Right forelimb (tissue), 1 donor: ENCODE measurements at places on chromosomes 1 and 21.
A peak's percentile ranks its signal among the peaks of the same experiment; 100 is the strongest.

DNA sequence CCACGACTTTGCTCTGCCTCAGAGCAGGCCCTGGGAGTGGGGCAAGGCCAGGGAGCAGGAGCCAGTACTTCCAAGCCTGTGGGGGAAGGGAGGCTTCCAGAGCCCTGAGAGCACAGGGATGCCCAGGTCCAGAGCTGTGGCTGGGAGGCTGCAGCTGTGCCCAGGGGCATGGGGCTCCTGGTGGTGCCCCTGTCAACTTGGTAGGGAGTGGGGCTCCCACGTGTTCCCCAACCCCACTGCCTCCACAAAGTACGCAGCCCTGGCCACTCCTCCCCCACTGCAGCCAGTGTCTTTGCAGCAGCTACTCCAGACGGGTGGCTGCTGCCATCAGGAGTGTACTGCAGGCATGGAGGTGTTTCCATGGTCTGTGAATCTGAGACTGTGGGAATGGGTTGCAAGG lies 294.1 kb upstream of the SNX7 start:
- no peak for DNase-seq

GRCh38 chr1:234538930-234539649 lies 60.1 kb upstream of the TARBP1 start:
- DNase-seq = peak; percentile 46

DNA sequence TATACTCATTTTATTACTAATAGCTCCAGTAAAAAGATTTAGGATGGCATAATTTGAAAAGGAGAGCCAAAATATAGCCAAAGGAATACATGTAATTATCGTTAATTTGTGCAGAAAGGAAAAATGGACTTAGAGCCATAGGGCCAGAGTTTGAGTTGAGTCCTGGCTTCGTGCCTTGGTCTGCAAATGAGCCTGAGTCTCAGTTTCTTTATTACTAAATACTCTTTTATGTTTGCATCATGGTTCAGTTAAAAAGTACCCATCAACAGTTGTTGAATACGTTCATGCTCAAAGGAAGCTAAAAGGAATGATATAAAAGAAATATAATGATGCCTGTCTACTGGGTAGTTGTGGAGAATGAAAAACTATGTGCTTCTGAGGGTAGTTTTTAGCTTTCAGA lies 155.7 kb upstream of the FAM78B start:
- DNase-seq = no peak

GRCh38 chr1:161998811-161999210 lies 24.9 kb downstream of the OLFML2B start:
- no peak for DNase-seq

DNA sequence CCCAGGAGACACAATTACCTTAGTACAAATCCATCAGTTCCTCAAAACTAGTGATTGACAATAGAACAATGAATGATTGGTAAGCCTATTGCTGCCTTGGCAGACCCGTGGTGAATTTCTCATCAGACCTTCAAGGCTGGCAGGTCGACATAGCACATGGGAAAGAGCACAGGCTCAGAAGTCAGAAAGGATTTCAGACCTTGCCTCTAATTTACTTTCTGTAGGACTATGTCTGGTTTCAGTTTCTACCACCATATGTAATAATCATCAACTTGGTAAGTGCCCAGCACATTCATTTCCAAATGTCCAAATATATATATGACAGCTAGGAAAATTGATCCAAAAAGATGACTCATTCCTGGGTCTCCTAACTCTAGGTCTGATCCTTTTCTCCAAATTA lies 62.5 kb upstream of the GRHL3 start:
- no peak for DNase-seq

DNA sequence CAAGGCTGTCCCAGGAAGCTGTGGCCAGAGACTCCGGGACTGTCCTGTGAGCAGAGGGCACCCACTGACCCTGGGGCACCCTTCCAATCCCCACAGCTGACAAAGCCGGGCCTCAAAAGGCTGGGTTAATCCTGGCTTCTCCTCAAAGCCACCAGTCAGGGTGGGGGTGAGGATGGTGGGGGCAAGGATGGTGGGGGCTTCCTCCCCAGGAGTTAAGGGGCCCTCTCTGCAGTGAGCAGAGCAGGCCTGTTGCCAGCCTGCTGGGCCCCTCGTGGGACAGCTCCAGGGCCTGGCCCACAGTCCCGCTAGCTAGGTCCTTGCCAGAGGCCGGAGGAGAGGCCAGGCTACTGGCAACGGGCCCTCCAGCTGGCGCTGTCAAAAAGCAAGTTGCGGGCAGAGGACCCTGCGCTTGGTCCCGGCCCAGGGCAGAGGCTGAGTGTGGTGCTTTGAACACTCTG lies 37.9 kb upstream of the CCDC27 start:
- DNase-seq = peak; percentile 64

DNA sequence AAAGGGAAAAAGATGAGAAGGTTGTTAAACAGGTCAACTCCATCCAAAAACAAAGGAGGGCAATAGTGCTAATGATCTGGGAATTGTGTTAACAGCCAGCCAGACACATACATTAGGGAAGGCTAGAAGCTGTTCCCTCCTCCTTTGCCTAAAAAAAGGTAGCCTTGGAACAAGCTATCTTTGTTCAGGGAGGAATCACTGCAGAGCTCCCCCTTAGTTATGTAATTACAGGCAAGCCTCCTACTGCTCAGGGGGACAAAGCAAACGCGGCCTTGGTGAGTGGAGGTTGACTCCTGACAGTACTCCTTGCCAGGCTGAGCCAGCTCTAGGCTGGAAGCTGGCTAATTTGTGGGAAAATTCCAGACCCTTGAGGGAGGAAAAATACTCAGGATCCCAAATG lies 97.6 kb downstream of the VAV3 start:
- no peak for DNase-seq

GRCh38 chr1:198082576-198082975 lies 74.2 kb upstream of the NEK7 start:
- DNase-seq = no peak

DNA sequence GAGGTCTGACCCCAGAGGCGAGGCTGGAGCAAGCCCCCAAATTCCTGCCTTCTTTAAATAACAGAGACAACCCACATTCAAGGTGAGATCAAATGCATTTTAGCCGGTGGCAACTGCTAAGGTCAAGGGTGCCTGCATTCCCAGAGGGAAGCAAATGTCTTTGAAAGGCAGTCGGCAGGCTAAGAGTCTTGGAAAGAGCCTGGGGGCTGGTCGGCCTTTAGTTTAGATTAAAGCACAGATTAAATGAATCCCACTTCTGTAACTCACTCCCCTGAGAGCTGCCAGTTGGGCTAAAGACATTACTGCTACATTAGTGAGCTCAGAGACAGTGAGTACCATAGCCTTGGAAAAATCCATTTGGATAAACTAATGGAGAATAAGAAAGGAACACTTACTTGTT lies 59.2 kb downstream of the HTR6 start:
- DNase-seq = no peak

DNA sequence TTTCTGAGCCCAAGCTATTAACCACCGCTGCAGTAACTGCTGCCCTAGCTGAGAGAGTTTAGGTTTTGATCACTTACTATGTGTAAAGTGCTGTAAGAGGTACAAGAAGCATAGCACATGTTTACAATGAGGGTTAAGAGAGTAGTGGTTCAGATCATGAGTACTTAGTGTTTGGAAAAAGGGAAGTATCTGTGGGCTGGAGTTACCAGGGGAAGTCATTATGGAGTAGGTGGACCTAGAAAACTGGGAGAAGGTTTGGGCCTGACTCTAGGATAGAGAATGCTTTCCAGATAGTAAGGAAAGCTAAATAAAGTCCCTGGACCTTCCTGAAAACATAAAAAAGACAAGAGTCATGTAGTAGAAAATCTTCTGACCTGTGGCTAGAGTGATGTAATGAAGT lies 149.6 kb upstream of the PLXNA2 start:
- no peak for DNase-seq

- DNase-seq = no peak
Observed at GRCh38 chr1:92473781-92474495, 12.8 kb downstream of the GFI1 start.

DNA sequence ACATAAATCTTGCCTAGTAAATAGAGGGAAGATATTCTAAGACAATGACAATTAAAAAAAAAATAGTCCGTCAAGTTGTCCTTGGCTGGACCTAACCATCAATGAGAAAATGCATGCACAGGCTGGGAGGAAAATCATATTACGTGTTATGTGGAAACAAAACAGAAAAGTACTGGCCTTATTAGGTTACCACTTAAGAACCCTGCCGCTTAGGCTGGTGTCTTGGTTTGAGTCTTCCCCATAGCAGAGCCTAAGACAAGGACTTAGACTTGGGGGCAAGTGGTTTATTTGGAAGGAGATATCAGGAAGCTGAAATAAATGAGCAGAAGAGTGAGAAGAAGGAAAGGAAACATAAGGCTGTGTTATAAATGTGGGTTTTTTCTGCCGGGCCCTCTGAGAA lies 186.4 kb downstream of the MRPL39 start:
- no peak for DNase-seq

GRCh38 chr1:218079347-218079746 lies 205.7 kb upstream of the RRP15 start:
- no peak for DNase-seq

- DNase-seq = no peak
Observed at GRCh38 chr1:7117399-7118281, 332.4 kb downstream of the CAMTA1 start.

DNA sequence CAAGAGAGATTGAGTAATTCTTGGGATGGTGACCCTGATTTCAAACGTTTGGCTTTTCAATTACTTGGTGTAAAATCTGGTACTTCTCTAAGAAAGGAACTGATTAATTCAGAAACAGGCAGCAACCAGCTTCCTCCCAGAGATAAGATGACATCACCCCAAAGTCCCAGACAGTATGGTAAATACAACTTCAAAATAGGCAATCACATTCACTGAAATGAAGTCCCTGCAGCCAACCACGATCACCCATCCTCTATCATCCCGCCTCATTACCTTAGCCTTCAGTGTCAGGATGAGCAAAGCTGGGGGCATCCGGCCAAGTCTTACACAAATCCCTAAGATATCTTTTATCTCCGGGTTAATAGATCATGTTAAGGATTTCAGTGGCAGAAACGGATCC lies 26.4 kb upstream of the RUNX1 start:
- DNase-seq = no peak

DNA sequence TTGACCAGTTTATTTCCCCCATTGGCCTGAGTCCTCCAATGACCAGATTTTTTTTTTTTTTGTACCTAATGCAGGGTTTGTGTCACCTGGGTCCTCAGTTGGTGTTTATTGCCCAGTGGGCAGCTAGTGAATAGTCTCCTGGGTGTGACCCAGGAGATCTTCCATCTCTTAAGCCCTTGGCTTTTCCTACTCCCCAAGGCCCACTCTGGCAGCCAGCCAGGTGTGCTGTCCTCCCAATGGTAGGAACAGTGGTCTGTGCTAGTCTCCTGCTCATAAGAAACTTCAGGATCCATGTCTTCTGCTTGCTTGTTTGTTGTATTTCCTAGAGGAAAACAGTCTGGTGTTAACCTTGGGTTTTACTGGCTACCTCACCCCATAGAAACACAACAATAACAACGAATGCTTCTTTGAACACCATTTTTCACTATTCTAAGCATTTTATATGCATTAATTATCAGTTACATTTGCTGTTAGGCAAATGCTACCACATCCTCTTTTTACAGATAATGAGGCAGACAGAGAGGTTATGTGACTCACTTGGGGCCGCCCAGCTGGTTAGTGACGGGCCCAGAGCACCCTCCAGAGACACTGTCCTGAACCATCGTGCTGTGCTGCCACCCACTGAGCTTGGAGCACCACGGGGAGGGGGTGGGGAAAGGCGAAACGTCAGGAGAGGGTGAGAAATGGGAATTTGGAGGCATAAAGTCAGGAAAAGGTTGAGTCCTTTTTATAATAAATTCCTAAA lies 107.5 kb downstream of the HIVEP3 start:
- DNase-seq = peak; percentile 21

DNA sequence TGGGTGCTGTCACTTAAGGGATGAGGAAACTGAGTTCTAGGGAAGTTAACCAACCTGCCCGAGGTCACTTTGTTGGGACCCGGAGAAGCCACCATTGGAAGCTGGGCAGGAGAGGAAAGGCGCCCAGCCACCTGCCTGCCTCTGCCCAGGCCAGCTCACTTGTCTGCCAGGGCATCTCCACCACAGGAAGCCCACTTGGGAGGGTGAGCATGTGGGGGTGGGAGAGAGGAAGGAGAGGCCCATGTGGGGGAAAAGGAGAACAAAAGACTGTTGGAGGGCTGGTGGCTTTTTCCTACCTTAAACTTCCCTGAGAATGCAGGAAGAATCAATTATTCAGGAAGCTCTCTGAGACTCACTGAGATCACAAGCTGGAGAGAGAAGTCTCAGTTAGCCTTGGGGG lies 43.8 kb upstream of the SELENON start:
- no peak for DNase-seq

- DNase-seq = no peak
Observed at GRCh38 chr1:200205216-200205995, 177.9 kb downstream of the NR5A2 start.

DNA sequence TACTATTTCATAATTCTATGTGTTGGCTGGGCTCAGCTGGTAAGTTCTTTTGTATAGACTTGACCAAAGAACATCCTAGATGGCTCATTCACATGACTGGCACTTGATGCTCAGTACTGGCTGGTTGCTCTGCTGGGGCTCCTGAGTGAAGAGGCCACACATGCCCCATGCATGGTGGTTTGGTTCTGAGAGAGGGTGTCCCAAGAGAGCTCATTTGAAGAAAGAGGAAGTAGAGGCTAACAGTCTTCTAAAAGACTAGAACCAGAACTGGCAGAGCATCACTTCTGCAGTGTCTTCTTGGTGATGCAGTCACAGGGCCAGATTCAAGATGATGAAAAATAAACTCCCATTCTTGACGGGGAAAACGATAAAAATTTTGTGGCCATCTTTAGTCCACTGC lies 5.2 kb upstream of the BACH1 start:
- no peak for DNase-seq

DNA sequence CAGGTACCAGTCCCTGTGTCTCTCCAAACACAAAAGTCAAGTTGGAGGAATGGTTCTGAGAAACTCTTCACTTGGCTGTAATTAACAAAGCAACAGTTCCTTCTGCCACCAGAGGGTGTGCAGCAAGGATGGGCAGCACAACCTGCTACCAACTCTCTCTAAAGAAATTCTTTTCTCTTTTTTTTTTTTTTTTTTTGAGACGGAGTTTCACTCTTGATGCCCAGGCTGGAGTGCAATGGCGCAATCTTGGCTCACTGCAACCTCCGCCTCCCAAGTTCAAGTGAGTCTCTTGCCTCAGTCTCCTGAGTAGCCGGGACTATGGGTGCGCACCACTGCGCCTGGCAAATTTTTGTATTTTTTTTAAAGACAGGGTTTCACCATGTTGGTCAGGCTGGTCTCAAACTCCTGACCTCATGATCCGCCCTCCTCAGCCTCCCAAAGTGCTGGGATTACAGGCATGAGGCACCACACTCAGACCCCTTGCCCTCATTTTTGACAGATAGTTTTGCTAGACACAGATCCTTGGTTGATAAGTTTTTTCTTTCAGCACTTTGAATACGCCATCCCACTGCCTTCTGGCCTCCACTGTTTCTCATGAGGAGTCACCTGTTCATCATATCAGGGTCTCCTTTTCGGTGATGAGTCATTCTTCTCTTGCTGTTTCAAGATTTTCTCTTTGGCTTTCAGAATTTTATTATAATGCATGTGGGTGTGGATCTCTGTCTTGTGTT lies 12.1 kb upstream of the DEGS1 start:
- DNase-seq = no peak

DNA sequence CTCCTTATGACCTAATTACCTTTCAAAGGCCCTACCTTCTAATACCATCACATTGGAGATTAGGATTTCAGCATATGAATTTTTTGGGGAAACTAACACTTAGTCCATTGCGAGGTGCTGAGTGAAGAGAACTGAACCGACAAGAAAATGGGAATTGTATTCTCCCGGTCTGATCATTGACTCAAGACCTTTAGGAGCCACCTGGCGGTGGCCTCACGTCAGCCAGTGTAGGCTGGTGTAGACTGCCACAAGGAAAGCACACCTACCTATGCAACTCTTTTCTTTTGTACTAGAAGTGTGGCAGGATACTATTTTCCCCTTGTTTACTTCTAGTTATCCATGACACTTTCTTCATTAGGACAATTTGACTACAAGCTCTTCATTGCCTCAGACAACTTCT lies 333.5 kb upstream of the B3GALT2 start:
- DNase-seq = no peak
